ENCODE measurements at places on chromosomes 11 and 22.

- DNase-seq: no peak
Observed at GRCh38 chr22:43643387-43643786, 168.7 kb downstream of the EFCAB6 start.

DNA sequence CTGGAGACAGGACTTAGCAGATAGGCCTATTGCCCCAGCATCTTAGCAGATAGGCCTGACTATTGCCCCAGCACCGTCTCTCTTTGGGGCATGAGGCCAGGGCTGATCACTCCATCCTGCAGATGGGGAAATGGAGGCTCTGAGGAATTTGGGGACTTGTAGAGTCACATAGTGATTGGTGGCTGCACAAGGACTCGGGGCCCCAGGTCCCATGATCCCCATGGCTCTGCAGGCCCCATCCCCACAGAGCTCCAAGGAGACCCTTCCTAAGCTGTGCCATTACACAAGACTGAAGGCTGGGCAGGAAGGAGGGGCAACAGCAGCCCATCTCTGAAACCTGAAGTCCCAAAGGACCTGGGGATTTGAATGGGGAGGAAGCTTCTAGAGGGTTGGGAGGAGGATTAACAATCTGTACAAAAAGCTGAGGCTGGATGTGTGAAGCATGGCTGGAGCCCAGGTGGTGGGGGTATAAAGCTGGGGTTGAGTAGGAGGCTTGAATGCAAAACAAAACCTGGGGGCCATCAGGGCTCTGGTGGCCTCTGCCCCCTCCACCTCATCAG is 1.6 kb downstream of the ARAP1 start:
- no peak for DNase-seq

GRCh38 chr11:34431979-34432378 is 6.8 kb upstream of the CAT start:
- no peak for DNase-seq

DNA sequence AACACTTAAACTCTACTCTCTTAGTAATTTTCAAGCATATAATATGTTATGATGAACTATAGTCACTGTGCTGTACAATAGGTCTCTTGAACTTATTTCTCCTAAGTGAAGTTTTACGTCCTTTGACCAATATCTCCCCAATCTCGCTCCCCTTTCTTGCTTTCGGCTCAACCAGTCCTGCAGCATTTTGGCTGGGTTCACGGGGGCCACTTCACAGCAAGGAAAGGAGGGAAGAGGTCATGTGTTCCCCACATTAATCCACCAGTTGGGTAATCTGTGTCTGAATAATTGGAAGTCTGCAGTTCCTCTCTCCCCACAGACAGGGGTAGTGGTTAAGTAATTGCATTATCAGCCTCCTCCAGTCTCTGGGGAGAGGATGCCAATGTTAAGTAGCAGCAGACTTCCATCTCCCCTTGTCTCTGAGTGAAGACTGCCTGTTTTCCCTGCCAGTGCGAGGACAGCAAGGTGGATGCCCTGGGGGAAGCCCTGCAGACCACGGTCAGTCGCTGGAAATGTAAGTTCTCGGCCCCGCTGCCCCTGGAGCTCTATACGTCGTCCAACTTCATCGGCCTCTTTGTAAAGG is 59.2 kb upstream of the CRTAM start:
- DNase-seq: no peak

GRCh38 chr11:120388261-120388660 is 52.0 kb downstream of the ARHGEF12 start:
- no peak for DNase-seq

GRCh38 chr11:10478066-10478465 is 23.0 kb downstream of the AMPD3 start:
- no peak for DNase-seq
